NCI-H460 (cell line): ENCODE measurements at places on chromosomes 2 and 18.

GRCh38 chr18:73933685-73934084 is 213.9 kb downstream of the FBXO15 start:
- DNase-seq: no peak

DNA sequence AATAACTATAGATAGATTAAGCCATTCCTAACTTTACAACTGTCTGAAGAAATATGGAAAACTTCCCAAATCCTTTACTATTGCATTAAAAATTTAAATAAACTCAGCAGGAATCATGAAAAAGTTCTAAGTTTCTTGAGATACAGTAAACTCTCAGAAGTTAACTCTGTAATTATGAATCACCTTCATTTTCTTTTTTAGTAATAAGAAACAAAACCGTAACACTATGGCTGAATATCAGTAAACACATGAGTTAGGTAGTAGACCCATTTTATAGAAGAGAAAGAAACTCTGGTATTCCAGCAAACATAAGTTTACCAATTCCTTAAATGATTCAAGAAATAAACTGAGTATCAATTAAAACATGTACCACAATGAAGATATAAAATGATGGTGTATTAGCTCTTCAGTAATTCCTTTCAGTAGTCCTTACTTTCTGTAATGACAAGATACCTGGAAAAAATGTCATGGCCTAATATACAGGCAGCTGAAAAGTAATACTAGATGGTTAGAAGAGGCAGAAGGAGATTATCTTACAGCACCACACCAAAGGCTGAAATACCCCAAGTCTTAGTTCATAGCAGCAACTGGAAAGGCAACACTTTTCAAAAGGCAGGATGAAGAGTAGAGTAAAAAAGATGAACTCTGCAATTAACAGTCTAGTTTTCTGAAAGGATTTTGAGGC is 11.5 kb downstream of the TRIP12 start:
- no peak for DNase-seq

GRCh38 chr2:222671259-222672067 is at the start of gene MOGAT1:
MOGAT1 (plus strand) TSS chr2:222671658; CDS start chr2:222671786, 128 bp downstream.
- DNase-seq: peak; percentile 26

DNA sequence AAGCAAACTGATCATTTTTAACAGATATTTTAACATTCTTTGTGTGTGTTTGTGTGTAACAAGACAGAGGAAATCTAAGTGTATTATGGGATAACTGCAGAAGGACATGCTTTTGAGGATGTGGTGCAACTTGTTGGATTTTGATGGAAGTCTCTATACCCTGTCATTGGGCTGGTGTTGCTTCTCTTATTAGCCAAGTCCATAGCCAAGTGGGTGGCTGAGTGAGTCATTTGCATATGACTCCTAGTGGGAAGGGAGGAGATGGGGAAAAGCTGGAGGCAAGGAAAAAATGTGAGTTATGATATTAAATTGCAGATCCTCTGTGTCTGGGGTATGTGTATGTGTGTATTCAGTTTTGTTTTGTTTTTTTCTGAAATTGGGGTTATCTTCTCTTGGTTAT is 879.9 kb downstream of the DCC start:
- DNase-seq: no peak

DNA sequence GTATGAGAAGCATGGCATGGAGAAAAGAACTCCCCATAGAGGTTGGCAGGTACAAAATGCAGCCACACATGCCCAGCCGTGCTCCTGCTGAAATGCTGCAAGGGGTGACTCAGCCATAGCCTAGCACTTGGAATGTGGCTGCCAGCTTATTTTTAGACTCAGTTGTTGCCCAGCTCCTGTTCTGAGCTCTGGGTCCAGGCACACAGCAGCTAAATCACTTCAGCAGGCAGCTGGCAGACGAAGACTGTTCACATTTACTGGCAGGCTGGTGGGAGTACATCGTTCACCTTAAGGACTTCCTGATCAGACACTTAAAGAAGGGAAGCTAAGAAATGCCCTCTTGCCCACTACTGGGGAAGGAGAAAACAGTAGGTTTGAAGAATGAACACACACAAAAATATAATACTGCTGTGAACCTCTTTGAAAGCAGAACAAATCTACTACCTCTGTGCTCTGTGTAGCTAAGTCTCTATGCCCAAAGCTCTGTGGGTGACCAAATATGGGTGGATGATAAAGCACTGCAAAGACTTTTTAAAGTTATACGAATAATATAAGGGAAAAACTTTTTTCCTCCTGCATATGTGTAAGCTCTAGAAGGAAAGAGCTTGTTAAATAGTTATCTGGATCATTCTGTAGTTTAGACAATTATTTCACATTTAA is 146.1 kb downstream of the LNPK start:
- peak; percentile 14 for DNase-seq

DNA sequence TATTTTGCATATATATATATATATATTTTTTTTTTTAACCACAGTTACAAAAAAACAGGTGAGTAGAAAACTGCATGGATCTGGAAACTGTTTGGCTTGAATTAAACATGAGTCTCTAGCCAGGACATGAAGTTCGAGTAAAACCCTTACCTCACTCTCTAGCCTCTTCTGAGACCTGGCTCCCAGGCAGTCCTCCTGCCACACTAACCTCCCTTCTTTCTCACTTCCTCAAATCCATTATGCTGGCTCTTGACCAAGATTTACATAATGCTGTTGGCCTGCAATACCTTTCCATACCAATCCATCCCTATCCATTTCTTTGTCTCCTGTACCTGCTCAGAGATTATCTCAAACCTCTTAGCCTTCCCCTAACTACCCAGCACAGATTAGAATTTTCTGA is 34.0 kb downstream of the PIGN start:
- DNase-seq: no peak

- DNase-seq: no peak
These were observed 94.8 kb upstream of the CXCR4 start for GRCh38 chr2:136212426-136213378.

- DNase-seq: no peak
These were observed 124.1 kb upstream of the FIGN start for GRCh38 chr2:163859951-163860350.

- DNase-seq: no peak
These were observed 216.9 kb downstream of the SH3RF3 start for GRCh38 chr2:109345653-109346480.

GRCh38 chr2:227472265-227473121 is 537 bp downstream of the AGFG1 start:
- no peak for DNase-seq

GRCh38 chr2:29921560-29921915 is at the start of gene ALK:
ALK (minus strand) TSS chr2:29921586; CDS start chr2:29920659, 927 bp downstream.
- peak; percentile 83 for DNase-seq

- DNase-seq: no peak
These were observed 262.4 kb downstream of the NBAS start for GRCh38 chr2:15298770-15299169.

DNA sequence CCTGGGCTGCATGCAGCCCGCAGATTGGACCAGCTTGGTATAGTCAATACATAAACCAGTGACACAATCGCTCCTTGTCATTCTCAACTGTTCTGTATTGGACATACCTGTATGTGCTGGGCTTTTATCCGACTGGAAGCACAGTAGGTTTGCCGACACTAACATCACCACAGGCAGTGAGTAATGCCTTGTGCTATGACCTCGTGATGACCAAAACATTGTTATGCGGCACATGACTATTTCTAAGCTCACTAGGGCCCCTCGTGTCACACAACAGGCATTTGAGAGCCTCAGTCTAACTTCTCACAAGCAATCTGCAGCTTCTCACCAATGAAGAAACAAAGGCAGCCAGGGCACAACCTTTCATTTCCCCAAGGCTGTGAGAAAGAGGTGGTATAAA is 320.8 kb downstream of the AFF3 start:
- no peak for DNase-seq

DNA sequence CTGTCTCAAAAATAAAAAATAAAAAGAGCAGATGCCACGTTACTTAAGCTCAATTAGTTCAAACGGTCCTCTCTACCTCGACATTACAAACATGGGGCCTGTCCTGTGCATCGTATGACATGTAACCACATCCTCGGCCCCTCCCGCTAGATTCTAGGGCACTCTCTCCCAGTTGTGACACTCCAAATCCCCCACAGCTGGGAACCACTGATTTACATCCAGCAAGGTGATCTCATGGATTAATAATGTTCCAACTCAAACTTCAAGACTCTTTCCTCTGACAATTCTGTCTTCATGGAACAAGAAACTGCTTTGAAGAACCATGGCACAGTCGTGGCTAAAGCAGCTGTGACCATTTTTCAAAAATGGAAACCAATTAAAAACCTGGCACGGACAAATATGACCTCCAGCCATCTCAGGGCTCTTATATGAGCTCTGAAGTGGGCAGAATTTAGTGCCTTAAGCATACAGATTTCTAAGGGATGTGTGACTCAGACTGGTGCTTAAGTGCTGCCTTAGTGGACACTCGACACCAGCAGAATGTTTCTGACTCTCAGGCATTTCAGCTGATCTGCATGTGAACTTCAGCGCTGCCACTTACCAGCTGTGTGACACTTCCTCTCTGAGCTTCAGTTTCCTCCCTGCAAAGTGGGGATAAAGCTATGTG is 31.7 kb upstream of the ASAP2 start:
- no peak for DNase-seq

GRCh38 chr2:11508279-11508678 is 25.6 kb upstream of the GREB1 start:
- no peak for DNase-seq

GRCh38 chr2:63046552-63046951 is 4.1 kb upstream of the OTX1 start:
- no peak for DNase-seq

DNA sequence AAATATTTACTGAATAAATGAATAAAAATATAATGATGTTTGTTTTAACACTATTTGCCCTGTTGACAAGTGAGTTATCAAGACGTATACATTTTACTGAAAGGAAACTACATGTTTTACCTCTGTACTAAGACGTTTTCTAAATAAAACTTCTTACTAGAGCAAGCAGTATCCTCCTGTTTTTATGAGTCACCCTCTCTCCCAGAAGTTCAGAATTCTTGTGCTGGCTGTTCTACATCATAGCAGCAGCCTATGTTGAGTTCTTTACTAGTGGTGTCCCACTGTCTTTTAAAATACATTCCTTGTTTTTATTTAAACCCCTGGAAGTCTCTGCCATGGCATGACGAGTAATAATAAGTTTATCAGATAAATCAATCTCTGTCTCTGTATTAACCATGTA is 297.4 kb downstream of the CALCRL start:
- DNase-seq: no peak

DNA sequence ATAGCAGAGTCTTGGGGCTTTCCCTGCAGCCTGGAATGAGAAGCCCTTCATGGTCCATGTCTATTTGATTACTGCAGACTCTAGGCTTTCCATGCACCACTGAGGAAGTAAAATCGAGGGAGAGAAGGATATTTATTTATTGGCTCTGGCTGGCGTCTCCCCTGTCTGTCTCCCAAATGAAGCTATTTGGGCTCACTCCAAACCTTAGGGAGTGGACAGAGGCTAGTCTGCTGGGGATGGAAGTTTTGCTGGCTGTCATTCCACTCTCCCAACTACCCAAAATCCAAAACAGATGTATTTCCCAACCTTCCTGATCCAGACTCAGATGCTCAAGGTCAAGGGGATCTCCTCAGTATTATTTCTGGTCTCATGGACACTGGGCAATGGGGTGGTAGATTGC is 33.7 kb downstream of the TMEM17 start:
- no peak for DNase-seq

DNA sequence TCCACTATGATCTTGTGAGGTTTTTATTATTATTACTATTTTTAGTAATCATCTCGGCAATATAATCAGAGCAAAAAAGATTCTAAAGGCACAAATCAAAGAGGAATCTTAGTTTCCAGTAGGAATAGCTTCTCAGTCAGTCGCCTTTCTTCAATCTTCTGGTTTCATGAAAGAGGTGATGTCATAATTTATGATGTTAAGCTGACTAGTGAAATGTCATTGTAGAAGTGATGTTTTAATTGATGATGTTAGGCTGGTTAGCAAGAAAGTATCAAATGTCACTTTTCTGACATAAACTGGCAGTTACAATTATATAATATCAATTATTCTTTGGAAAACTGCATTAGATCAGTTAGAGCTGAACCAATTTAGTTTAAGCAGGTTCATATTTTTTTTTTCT is 476.7 kb upstream of the ETAA1 start:
- DNase-seq: no peak

DNA sequence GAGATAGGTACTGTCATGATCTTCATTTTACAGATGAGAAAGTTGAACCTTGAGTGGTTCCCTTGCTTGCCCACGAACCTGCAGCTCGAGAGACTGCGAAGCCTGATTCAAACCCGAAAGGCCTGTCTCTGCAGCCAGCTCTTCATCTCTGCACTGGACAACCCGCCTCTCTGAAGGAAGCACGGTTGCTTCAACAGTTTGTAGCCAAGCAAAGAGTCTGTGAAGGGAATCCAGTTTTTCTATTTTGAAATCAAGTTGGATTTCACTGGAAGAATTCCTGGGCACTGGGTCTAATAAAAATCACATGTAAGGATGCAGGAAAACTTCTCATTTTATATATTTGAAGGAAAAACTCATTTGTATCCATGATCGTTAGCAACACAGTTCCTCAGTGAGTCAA is 21.3 kb upstream of the ICOS start:
- no peak for DNase-seq

DNA sequence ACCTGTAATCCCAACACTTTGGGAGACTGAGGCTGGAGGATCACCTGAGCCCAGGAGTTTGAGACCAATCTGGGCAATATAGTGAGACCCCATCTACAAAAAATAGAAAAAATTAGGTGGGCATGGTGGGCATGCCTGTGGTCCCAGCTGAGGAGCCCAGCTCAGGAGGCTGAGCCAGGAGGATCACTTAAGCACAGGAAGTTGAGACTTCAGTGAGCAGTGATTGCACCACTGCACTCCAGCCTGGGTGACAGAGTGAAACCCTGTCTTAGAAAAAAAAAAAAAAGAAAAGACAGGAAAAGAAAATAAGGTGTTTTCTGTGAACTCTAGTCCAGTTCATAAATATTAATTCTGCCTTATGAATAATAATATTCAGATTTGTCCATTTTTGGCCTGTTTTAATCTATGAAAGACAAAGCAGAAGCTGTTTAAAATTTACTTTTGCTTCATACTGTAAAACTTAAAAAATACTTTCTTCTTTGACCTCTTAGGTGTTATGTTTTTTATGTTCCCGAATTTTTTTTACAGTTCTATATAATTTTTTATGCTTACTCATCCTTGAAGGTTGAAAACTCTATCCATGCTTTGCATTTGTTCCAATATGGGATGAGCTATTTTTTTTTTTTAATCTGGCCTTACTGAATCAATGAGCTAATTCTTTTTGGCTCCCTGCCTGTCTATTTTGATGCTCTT is 8.4 kb upstream of the ANXA4 start:
- no peak for DNase-seq

GRCh38 chr2:168939918-168940317 is 38.8 kb downstream of the G6PC2 start:
- no peak for DNase-seq

DNA sequence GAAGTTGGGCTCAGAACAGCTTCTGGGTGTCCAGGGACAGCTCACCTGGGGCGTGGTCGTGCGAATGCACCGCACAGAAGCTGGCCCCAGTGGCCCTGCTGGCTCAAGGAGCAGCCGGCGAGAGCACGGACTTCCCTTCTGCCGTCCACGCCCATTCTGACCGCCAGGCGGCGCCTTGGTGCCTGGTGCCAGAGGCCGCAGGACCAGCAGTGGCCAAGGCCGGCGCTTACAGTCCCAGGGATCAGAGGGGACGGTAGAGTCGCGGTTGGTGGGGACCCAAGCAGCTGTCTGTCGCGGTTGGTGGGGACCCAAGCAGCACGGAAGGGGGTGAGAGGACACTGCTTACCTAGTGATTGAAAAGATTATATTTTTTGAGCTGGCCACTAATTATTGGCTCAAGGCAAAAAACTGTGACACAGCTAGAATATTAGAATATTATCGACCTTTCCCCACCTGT is 25.7 kb downstream of the NPPC start:
- peak; percentile 80 for DNase-seq
